GM04504 (cell line): ENCODE measurements at places on chromosomes 7 and 10.
A peak's percentile ranks its signal among the peaks of the same experiment; 100 is the strongest.

- DNase-seq, result peak; percentile 81
Measured at GRCh38 chr10:31602541-31603234, 283.7 kb downstream of the ZEB1 start.

DNA sequence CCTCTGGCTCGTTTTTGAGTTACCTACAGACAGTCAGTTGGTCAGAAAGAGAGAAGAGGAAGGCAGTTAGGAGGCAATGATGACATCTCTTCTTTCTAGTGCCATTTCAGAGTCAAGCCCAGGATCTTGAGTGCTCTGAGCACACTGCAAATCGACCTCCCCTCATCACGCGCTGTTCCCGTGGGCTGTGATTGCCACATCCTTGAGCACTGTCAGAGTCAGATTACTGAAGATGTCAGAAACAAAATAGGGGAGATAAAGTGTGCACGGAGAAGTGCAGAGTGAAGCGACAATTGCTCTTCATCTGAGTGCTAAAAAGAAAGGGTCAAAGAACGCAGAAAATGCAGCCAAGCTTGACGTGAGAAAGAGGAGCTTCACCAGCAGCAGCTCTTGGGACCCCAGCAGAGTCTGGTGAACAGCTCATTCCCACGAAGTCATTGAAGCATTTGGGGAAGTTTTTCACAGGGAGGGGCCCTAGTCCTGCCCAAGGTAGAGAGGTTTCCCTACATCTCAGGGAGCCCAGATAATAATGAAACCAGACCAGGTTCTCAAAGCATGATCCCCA lies 661.7 kb upstream of the AUTS2 start:
- DNase-seq, result no peak

- DNase-seq, result no peak
Measured at GRCh38 chr7:127683776-127684681, 32.0 kb downstream of the SND1 start.

DNA sequence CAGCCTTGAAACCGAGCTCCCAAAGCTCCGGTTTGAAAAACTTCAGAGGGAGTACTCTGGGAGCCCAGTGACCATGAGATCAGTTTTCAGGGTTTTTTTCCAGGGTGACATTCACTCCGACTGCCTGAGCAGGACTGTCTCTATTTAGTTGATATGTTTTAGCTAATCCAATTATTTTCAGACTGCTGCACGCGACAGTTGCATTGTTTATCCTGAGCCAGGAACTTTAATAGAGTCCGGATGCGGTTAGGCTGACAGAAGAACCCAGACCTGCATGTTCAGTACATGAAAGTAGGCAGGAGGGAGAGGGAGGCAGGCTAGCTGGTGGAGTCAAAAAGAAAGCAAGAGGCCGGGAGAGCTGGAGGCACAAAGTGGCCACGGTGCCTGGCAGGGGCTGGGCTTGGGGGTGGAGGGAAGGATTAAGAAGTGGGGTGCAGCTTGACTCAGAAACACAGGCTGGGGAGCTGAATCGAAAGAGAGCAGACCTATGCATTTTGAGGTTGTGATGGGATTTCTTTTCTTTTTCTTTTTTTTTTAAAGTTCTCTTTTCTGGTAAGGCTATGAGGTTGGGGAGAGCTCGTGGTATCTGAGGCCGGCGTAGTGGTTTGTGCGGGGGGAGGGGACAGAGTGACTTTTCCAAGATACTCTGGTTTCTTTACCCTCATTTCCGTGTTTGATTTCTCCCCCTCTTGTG lies 5.7 kb downstream of the GATA3 start:
- no peak for DNase-seq

DNA sequence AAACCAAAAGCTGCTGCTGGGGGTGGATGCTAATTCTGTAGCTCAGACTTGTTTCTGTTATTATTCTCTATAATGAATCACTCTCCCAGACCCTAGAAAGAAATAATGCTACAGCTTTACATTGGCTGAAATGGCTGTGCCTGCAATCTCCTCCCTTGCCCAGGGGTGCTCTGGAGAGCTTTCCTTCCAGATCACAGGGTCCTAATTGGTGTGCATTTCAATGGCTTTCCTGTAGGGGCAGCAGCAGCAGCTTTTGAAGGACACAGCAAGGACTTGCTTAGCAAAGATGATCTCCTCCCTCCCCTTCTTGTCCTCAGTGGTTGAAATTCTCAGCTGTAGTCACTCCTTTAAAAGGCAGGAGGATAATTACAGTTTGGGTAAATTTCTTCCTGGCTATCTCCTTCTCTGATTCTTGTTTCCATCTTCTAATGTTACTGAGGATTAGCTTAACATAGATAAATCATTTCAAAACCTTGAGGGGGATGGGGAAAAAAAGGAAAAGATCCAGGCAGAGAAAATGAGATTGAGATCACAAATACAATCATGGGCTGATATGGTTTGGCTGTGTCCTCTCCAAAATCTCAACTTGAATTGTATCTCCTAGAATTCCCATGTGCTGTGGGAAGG lies 120.2 kb upstream of the CTTNBP2 start:
- no peak for DNase-seq

DNA sequence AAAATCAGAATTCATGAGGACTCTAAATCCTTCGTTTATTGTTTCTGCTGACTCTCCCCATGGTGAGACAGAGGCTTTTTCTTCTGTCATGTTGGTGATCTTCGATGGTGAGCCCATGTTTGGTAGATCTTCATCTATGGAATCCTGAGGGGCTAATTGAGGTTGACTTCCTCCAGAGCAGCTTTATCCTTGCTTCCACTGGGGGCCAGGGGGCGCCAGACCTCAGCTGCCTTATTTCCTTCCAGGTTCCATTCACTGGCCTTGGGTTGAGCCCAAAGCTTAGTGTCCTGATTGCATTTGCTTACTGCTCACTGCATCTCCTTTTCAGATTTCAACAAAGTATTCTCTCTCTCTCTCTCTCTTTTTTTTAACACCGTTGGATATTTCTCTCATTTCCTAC lies 80.7 kb downstream of the GCC1 start:
- peak; percentile 1 for DNase-seq
